Stimulated activated CD4-positive, alpha-beta T cell treated with anti-CD3 and anti-CD28 coated beads, Interleukin-4, amount 100 ng/mL, for 4 hours (primary cell): ENCODE measurements at places on chromosomes 3 and 15.

GRCh38 chr15:87896936-87897335, 359.6 kb downstream of the NTRK3 start:
- no peak for DNase-seq

- no peak for DNase-seq
Observed at GRCh38 chr3:7333125-7333524, 472.2 kb downstream of the GRM7 start.

DNA sequence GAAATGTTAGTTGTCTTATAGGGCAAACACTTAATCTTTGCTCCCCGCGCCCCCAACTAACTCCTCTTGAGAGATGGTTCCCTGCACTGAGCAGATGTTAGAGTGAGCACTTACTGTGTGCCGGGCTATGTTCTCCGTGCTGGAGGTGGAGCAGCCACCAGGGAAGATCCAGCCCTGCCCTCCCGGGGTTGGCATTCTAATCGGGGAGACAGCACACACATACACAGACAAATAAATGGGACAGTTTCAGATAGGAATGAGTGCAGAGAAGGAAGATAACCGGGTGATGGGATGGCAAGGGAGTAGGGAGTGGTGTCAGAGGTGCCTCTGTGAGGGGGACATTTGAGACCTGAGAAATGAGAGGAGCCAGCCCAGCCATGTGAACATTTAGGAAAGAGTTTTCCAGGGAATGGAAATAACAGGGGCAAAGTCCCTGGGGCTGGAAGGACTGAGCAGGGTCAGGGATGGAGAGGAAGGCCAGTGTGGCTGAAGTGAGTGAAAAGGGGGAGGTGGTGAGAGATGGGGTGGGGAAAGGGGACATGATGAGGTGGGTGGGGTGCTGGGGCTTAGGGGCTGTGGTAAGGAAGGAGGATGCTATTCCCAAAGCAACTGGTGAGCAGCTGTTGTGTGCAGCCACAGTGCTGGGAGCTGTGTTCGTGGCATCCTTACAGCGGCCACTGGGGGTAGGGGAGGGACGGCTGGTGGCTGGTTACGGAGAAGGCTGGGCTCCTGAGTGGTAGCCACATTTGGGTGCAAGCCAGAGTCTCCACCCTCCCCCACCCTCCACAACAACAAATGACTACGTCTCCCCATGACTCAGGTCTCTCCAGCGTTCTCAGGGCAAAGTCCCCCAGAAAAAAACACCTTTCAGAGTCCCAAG, 15.4 kb upstream of the FGD5 start:
- DNase-seq, result no peak

- no peak for DNase-seq
Observed at GRCh38 chr3:78912259-78912658, 855.5 kb downstream of the ROBO1 start.

GRCh38 chr3:63946753-63947152, 34.6 kb upstream of the SCAANT1 start:
- no peak for DNase-seq

GRCh38 chr3:79204351-79204750, 563.4 kb downstream of the ROBO1 start:
- DNase-seq, result no peak

- no peak for DNase-seq
Observed at GRCh38 chr3:72473156-72473555, 375.1 kb downstream of the SHQ1 start.

DNA sequence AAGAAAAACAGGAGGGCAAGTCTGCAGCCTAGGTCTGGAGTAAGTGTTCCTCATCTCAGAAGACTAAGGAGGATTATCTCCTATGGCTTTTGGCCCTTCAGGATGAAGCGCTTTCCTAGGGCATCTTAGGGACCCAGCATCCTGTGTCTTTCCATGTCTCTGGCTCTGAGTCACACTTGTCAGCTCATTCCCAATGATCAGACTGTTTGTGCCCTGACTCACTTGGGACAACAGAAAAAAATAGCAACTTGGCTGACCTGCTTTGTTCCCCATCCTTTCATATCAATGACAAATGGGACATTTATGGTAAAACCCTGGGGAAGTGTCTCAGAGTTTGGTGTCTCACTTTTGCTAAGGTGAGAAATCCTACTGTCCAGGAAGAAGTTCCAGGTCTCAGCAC, 76.2 kb upstream of the OXTR start:
- no peak for DNase-seq

DNA sequence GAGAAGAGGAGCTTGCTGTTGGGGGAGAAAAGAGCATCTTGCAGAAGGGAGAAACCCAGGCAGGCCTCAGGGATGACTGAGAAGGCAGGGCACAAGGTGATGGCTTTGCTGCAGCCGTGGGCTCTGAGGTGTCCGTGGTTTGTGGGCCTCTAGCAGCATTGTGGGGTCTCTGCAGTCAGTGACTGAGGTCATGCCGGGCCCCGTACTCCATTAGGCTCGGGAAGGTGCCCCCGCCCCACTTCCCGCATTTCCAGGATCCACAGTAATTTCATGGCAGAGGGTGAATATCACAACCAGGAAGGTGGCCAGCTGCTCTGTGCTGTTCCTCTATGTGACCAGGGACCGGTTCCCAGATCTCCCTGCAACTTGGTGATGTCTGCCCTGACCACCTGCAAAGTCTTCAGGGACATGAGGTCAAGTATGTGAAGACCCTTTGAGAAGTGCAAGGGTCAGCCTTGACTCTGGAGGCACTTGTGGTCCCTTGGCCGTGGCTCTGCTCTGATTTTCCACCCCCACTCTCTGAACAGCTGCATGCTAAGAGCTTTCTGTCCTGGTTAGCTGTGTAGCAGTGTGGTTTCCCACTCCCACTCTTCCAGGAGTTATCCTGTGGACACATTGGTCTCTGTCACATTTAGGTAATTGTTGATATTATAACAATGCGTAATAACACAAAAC, 3.6 kb downstream of the KLF13 start:
- DNase-seq, result no peak

GRCh38 chr15:38134252-38134651, 118.4 kb upstream of the SPRED1 start:
- DNase-seq, result no peak

DNA sequence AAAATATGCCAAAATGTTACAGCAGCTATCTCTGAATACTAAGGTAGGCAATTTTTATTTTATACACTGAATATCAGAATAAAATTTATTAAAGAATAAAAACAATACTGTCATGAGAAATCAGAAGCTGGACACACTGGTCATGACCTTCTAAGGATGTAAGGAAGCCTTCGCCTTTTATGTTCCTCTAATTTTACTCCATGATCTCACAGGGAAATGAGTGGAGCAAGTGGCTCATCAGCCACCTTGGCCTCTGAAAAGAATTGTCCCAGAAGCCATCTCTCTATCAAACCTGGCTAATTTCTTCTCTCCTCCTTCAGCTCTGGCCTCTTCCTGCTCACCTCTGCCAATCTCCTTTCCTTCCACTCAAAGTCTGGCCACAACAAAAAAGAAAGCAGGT, 48.6 kb downstream of the THRB start:
- DNase-seq, result no peak

DNA sequence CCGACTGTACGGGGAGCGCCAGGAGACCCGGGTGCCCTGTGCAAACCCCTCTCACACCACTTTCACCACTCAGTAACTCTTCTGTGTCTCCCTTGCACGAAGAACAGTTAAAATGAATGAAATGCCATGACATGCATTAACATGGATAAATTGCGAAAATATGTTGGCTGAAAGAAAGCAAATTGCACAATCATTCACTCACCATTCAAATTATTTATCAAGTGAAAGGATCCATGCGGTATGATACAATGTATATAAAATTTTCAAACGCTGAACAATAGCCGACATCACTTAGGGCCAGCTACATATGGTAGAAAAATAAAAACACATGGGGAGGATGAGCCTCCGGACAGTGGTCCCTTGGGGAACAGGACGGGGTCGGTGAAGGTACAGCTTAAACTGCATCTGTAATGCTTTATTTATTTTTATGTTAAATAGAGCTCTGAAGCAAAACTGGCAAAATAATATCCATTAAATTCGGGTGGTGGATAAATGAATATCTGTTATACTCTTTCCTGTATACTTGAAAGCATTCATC, 45.9 kb downstream of the SLC12A8 start:
- no peak for DNase-seq

DNA sequence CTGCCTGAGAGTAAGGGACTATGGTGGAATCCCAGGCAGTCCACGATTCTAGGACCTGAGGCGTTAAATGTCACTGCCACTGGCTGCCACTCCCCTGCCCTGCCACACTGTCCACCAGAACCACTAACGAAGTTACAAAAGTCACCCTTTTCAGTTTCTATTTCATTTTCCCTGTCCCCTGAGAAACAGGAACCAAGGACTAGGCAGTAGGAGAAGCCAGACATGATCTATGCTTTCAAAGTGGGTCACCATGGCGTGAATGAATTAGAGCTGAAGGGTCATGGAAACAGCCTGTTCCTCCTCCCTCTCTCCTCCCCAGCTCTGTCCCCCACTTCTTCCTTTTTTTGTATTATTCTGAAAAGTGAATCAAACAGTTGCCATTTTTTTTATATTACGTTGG, 9.1 kb upstream of the ADPRH start:
- no peak for DNase-seq

- DNase-seq, result no peak
Observed at GRCh38 chr3:184275381-184275701, 481 bp upstream of the ECE2 start.

GRCh38 chr15:70794596-70795310, 31.4 kb upstream of the UACA start:
- no peak for DNase-seq

- DNase-seq, result no peak
Observed at GRCh38 chr3:114451051-114451451, 157.2 kb downstream of the TIGIT start.

GRCh38 chr3:188453431-188454384, 299.8 kb downstream of the LPP start:
- DNase-seq, result no peak

DNA sequence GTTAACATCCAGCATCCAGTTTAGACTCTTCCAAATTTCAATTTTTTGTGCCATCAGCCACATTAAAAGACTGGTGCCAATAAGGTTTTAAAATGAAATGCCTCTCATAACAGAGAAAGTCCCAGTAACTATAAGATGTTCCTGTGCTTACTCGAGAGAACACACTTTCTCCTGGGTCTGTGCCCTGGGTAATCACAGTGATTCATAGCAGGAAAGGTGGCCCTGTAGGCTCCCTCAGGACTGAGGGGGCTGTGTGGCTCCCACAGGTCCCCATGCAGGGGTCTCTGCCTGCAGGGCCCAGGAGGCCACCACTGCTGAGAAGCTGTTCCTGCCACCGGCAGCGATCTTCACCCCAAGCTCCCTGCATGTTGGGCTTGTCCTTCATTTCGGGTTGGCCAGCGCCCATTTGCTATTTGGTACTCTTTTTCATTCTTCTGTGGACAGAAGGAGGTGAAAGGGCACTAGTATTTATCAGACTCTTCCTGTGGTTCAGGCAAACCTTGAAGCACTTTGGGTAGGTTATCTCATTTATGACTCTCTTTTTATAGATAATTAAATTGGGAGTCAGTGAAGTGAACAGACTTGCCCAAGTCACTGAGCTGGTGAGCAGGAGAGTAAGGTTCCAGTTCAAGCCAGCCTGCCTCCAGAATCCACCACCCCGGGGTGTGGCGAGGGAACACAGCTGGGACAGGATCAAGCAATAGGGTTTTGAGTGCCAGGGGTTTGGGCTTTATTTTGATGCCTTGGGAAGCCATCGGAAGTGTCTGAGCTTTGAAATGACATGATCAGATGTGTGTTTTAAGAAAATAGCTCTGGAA, 44.2 kb upstream of the PLXNA1 start:
- no peak for DNase-seq

DNA sequence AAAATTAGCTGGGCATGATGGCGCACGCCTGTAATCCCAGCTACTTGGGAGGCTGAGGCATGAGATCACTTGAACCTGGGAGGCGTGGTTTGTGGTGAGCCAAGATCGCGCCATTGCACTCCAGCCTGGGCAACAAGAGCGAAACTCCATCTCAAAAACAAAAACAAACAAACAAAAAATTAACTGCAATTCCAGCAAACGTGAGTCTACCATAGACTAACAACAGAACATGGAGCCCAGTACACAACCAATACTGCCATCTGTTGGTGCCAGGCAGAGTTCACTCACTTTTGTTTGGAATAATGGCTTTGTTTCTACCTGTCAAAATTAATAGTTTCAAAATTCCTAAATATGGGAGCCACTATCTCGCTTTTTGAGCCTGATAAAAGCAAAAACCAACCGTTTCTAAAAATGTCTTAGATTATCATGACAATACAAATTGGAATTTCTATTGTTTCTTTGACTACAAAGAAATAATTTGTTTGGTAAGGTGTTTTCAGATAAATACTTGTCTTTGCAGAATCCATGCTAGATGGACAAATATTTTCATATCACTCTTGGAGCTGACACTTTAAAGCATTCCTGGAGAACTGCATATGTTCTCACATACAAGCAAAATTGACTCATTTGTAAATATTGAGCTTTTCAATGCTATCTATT, 45.0 kb downstream of the GPR176 start:
- no peak for DNase-seq

GRCh38 chr15:74988007-74988800, 7.2 kb upstream of the SCAMP5 start:
- peak; percentile 7 for DNase-seq

- no peak for DNase-seq
Observed at GRCh38 chr3:56424336-56424735, 43.9 kb downstream of the ERC2 start.

GRCh38 chr3:124926426-124927101, 8.0 kb downstream of the MUC13 start:
- DNase-seq, result no peak

- DNase-seq, result no peak
Observed at GRCh38 chr3:27560484-27561056, 76.4 kb upstream of the SLC4A7 start.

DNA sequence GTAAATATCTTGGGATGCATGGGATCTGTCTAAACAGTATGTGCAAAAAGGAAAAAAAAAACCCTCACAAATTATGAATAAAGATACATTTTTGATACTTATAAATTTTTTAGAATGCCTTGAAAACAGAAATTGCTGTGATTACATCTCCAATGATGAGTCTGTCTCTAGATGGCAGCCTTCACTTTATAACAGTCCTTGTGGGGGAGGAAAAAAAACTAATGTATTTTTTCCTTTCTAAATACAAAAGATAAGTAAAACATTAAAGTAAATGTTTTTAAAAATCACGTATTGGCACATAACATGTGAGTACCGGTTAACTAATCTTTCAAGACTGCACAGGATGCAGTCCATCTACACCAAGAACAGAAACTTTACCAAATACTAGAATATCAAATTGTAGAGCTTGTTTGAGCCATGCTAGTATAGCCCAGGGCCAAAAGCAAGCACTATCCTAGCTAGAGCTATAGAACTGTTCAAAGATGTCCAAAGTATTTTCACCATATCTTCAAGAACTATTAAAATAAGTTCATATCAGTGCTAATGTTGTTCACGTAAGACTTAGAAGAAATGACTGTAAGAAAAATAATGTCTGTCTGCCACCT, 206.4 kb downstream of the STAG1 start:
- DNase-seq, result no peak

- no peak for DNase-seq
Observed at GRCh38 chr15:37032091-37032775, 68.1 kb downstream of the MEIS2 start.

- DNase-seq, result no peak
Observed at GRCh38 chr15:36653851-36654250, 74.4 kb downstream of the CDIN1 start.
